ENCODE measurements at places on chromosomes 3 and 15.

DNA sequence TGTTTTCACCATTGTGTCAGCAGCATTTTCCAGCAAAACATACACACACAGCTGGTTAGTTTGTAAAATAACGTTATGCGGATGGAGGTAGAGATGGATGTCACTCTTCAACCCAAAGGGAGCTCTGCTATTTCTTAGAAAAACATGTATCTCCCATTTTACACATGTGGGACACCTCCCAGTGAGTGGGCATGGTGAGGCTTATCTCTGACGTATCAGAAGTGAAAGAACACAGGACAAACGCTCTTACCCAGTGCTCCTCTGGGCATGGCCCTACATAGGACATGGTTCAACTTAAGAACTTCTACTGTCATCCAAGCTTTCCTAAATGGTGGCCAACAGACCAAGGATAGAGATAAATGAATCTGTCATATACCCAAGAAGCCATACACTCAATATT lies 2.1 kb downstream of the FAM240A start:
- DNase-seq: no peak

DNA sequence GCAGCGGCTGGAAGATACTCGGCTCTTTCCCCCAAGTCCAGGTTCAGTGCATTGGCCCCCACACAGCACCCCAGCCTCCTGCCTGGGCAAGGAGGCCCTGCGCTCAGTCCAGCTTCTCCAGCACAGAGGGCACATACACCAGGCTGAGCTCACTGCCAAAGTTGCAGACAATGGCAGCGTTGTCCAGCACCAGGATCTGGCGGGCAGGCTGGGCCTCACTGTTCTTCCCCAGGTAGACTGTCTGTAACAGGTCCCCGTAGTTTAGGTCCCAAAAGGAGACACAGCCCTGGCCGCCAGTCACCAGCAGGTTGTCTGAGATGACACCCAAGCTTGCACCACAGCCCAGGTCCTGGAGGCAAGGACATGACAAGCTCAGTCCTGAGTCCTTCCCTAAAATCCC lies 32.9 kb downstream of the PTPN23 start:
- DNase-seq: no peak

- DNase-seq: no peak
Observed at GRCh38 chr3:72440491-72440890, 407.8 kb downstream of the SHQ1 start.

DNA sequence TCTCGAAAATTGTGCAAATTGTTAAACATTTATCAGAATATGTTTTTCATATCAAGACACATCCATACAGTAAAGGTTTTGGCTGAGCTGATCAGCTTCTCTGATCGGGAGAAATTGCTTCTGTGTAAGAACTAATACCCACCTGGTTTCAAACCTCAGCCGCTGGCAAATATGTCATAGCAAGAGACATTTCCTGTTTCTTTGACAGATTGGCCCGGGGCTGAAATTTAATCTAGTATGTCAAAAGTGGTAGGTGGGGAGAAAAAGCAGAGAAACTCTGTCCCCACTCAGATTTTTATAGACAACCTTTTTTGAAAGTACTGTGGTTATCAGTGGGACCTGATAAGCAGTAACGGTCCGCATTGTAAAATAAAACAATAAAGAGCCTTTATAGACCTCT lies 88.8 kb upstream of the SLC24A5 start:
- no peak for DNase-seq

All from activated T-cell treated with anti-CD3 and anti-CD28 coated beads for 1 hour (primary cell).